ENCODE measurements at places on chromosomes 2 and 18.

GRCh38 chr2:47298771-47299170, 104.2 kb upstream of the MSH2 start:
- DNase-seq = no peak

- no peak for DNase-seq
Observed at GRCh38 chr18:78526275-78526674, 453.3 kb upstream of the SALL3 start.

GRCh38 chr2:67479261-67479660, 82.1 kb downstream of the ETAA1 start:
- DNase-seq = no peak

DNA sequence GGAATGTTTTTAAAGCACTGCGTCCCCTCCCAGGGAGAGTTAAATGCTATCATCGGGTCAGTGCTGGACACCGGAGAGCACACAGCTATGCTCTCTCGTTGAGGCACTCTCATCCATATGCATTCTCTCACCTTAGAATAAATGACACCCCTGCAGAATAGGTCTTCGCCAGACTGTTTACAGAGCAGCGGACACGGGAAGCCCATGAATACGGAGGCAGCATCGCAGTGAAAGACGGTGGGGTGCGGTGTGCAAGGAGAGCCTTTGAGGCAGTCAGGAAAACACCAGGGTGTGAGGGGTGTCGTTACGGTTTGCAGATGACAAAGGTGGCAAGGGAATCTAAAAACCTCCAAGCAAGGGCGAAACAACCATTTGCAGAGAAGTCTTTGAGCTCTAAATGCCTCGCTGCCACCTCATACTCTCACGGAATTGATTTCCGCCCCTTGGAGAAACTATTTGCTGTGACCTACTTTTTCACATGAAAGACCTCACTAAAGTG, 169.2 kb upstream of the FHL2 start:
- DNase-seq = no peak

- no peak for DNase-seq
Observed at GRCh38 chr2:128773641-128774319, 455.1 kb upstream of the HS6ST1 start.

- no peak for DNase-seq
Observed at GRCh38 chr18:51287818-51288508, 90.5 kb upstream of the MEX3C start.

DNA sequence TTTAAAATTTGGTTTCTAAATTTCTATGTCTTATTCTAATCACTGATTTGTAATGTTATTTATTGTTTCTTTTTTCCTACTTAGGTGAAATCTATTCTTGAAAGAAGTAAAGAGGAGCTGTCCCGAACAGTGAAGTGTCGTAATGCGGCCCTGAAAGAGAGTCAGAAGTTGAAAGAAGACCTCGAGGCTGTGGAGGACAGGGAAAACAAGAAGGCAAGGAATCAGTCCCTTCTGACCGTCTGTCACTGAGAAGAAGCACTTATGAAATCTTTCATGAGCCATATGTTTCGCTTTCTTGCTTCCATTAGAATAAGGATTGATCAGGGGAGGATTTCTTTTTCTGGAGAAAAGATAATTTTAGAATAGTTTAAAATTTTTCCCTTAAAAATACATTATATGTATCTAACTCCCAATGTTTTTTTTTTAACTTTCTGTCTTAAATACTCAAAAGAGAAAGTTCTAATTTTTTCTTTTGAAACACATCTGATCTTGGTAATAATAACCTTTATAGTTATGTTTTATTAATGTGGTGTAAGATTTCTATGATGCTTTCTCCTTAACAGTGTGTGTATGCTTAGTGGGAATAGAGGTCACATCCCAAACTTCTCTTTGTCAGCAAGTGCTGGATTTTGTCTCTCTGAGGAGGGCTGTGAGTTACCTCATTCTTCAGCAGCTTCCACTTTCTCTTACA, 79.0 kb downstream of the CCDC150 start:
- DNase-seq = no peak

DNA sequence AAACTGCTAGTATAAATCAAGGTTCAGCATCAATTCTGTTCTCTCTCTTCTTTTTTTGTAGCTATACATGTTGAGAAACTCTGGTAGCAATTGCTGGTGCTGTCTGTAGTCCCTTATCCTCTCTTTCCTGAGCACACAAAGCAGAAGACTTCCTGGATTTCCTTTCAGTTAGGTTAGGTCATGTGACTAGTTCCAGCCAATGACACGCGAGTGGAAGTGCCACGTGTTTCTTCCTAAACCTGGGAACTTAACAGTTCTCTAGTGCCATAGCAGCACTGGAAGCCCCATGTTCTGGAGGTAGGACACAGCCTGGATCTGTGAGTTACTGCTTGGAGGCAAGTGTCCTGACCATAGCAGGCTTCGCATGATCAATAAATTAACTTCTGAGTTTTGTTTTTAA, 125.9 kb downstream of the PLA2R1 start:
- DNase-seq = no peak

DNA sequence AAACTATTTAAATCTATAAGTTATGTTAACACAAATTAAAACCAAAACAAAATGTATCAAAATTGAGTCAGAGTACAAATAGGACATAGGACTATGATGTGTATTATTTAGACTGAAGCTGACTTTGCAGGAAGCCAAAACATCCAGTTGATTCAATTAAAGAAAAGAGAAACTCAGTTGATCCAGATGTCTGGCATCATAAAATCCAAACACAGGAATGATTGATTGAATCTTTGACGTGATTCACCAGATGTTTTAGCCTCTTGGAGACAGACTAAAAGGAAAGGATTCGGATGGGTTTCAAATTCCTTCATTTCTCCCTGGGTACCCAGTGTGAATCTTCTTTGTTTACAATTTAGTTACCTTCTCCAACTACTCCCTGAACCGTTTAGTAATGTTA, 272.9 kb downstream of the IRS1 start:
- DNase-seq = no peak

DNA sequence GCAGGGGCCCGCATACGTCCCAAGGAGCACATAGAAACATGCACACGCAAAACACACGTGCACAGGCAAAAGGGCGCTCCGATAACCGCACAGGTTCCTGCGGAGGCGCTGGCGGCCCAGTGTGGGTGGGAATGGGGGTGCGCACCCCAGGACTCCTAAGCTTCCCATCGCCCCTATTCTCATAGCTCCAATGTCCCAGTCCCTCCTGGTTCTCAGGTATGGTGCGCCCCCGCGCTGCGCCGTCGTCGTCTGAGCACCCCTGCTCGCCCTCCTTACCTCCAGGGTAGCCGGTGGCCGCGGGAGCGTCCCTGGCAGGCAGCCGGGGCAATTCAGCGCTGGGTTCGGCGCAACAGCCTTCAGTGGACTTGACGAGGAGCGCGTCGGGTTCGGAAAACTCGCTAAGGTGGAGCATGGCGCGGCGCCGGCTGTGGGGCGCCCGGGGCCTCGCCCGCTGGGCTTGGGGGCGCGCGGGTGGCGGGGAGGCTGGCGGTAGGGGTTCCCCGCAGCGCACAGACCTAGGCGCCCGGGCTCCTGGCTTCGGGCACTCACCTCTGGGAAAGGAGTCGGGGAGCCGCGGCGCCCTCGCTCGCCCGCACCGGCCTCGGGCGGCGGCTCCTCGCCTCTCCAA, 328 bp downstream of the EGR4 start:
- no peak for DNase-seq

DNA sequence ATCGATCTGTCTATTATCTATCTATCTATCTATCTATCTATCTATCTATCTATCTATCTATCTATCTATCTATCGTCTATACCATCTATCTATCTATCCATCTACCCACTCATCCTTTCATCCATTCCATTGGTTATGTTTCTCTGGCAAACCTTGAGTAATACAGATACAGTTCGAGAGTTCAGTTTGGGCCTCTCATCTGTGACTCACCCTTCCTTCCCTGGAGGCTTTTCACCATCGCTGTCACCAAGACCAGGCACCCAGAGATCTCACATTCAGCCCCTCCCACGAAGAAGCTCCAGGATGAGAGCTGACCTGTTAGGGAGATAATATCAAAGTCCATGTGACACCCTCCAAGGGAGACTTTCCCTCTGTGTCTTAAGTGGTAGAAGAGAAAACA, 164.1 kb upstream of the CELF4 start:
- no peak for DNase-seq

DNA sequence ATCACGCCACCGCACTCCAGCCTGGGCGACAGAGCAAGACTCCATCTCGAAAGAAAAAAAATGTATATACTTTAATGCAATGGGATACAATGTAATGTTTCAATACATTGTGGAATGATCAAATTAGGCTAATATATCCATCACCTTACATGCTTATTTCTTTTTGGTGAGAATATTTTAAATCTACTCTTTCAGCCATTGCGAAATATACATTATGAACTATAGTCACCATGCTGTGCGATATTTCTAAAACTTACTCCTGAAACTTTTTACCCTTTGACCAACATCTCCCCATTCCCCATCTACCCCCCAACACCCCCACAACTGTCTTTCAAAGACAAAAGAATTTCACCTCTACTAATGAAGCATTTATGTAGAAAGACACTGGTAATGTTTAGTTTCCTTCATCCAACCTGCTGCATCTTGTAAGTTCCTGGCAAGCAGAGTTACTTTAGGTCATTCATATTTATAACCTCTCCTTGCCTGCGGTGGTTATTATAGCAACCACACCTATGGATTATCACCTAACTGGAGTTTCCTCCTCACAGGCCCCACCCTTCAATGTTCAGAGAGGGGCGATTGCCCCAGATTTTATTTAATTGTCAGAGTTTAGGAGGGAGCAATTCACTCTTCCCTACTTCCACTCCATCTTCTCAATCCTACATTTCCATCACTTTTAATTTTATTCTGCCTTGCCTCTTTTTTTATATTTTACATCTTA, 1.2 kb upstream of the ME2 start:
- no peak for DNase-seq

GRCh38 chr2:24521975-24522639, 31.1 kb downstream of the NCOA1 start:
- no peak for DNase-seq

DNA sequence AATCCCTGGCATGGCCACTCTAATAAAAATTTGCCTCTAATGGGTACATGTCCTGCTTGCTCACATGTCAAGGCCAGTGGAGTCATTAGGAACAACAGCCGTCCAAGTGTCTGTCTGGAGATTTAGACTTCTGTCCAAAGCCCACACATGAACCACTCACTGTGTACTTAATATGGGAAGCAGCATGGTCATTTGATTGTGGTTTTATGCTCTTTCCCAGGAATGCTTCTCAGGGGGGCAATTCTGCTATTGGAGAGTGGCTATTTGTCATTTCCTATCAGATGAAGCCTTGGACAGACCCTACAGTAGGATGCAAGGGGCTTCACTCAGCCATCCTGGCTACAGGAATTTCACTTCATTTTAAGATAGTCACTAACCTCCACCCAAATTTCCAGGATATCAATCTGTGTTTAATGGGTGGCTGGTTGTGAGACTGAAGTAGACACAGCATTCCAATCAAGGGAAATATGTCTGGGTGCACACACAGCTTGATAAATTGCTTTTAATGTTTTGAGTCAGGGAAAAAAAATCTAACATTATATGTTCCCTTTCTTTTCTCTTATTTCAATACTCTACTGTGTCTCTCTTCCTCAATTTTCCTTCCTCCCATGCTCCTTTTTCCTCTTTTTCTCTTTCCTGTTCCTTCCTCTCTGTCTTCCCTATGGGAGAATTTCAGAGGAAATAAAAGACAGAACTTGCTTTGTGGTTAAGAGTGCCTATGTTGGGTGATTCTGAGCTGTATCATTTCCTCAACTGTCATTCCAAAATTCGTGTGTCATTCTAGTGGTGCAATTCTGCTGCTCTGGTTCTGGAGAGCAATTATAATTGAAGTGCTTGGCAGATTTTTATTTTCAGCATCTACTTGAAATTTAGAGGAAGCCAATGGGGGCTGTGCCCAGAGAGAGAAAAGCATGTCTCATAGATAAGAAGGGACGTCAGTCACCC, 320.1 kb downstream of the OSR1 start:
- DNase-seq = no peak

DNA sequence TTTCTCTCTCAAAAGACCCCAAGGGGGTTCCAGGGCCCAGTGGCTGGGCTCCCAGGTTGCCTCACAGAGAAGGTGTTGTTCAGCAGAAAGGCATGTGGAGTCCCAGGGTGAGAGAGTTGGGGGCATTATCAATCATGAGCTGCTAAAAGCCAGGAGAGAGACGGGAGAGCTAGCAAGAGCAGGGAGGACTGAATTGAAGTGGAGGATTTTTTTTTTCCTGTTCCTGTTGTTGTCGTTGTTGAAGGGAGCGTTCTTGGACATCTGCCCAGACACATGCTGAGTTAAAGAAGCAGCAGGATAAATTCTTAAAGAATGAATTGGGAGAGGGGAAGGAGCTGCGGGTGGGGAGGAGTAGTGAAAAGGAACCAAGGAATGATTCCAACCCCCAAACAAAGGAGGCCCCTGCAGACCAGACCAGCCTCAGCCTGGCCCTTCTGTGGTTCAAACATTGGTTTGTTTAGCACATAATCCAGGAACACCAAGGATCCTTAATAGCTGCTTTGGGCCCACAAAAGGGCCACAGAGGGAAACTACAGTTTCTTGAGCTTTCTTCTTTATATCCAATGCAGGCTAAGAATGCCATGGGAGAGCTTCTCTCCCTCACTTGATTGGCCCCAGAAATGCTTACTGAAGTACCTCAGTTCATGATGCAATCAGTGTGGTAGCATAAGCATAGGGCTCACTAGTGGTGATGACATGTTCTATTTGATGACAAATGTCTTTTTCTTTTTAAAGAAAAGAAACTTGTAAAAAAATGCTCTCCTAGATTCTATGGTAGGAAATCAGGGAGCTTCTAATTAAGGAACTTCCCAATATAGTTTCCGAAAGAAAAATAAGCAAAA, 146.0 kb downstream of the SETBP1 start:
- DNase-seq = no peak

DNA sequence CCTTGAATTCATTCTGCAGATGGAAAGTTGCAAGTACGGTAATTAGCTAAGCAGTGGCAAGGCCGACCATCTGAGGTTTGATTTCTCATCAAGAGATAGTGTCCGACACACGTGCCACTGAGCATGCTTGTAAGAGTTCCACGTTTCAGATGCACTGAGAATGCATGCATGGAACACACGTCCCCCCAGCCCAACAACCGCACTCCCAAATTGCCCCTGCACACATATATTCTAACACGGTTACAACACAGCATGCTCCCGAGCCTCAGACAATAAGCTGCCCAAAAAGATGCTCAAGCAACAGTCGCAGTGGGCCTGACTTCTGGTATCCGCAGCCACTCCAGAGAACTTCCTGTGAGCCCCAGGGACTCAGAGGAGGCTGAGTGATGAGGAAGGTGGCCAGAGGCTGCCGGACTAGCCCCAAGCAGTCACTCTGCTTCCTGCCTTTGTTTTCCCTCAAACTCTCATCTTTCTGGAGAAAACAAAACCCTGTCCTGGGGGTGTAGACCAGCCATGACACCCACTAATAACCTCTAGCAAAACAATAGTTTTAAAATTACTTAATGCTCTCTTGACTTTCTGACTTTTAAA, 204.0 kb downstream of the TGIF1 start:
- DNase-seq = no peak
